ENCODE measurements at places on chromosomes 2 and 18.

GRCh38 chr18:75546964-75547363 lies 119.5 kb upstream of the SMIM21 start:
- no peak for DNase-seq

- DNase-seq: no peak
These were observed 19.2 kb downstream of the GKN1 start for GRCh38 chr2:68993660-68994059.

- no peak for DNase-seq
These were observed 1.9 kb upstream of the NMUR1 start for GRCh38 chr2:231531883-231532755.

DNA sequence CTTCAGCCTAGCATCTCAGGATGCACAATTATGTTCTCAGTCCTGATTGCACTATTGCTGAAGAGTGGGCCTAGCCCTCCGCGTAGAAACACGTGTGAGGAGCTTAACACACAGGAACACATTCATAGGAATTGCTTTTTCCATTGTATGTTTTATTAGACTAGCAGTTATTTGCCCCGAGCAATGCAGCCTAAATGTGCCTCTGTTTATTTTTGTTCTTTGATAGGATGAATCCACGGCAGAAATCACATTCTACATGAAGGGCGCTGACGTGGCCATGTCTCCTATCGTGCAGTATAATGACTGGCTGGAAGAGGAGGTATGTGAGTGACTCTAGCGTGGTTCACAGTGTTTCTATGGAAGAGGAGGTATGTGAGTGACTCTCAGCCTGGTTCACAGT lies 65.9 kb upstream of the NFATC1 start:
- DNase-seq: no peak

- no peak for DNase-seq
These were observed 27.7 kb upstream of the FRZB start for GRCh38 chr2:182894174-182894573.

DNA sequence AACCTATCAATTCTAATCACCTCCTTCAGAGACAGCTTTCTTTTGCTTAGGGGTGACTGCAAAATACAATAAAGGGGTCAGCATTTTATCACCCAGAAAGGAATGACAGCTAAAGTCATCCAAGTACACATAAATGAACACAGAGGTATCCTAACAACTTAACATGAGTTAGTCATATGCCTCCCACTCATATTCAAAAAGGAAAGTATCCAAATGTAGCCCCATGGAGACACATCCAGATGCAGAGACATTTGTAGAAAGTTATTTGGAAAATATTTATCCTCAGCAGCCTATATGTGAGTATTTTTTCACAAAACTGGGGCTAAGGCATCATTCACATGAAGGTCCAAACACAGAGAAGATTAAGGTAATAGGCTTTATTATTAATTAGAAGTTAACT lies 1579.7 kb upstream of the SLC39A10 start:
- no peak for DNase-seq

DNA sequence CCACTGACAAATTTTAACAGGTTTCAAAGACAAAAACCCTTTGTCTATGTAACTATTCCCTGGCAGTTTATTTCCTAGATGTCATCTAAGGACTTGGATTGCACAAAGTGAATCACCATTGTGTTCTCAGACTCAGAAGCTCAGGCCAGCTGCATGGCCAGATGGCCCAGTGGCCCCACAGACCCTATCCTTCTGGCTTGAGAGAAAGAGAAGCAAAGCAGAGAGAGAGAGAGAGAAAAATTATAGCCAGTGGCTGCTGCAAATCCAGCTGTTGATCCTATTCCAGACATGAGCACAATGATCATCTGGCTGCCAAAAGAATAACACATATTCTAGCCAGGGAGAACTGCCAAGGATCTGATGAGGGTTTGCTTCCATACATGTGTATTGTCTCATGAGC lies 25.8 kb downstream of the CTLA4 start:
- DNase-seq: no peak

DNA sequence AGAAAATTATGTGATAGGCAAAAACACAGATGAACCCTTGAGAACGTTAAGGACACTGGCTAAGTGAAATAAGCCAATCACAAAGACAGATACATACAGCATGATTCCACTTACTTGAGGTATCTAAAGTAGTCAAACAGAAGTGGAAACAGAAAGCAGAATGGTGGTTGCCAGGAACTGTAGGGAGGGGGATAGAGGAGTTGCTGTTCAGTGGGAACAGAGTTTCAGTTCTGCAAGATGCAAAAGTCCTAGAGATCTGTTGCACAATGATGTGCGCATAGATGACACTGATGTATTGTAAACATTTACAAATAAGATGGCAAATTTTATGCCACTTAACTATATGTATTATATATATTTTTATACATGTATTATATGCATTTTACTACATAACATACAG lies 59.7 kb downstream of the POLE4 start:
- DNase-seq: no peak

GRCh38 chr2:65120990-65121693 lies 8.8 kb downstream of the RAB1A start:
- no peak for DNase-seq

- DNase-seq: no peak
These were observed 309.4 kb downstream of the NBAS start for GRCh38 chr2:15251753-15252152.

- no peak for DNase-seq
These were observed 25.6 kb upstream of the FAM124B start for GRCh38 chr2:224427471-224427870.

DNA sequence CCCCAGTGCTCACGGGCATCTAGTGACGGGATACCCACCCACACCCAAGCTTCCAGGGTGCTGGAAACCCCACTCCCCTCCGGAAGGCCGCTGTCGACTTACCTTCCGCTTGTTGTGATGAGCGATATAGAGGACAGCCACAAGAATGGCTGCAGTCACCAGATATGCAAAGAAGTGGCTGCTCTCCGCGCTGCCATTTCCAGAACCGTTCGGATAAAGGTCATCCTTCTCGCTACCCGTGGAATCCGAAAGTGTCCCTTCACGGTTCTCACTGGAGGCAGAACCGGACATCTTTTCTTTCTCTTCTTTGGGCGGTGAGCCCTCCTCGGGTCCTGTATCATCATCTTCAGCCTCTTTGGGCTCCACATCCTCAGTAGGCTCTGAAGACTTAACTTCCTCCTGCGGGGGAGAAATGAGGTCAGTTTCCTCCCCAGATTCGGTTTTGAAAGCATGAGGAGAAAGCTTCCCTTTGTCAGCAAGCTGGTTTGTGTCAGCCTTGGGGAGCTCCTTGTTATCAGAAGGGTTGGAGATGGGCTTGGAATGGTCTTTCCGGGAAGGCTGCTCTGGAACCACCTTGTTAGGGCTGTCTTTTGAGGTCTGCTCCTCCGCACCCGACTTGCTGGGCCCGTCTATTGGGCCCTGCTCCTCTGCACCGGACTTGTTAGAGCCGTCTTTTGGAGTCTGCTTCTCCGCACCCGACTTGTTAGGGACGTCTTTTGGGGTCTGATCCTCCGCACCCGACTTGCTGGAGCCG lies 1.2 kb downstream of the TGOLN2 start:
- DNase-seq: no peak
